Testis (tissue), 5 donors: ENCODE measurements at places on chromosomes 12 and 14. TPM values are rescaled to one million over a fixed set of nuclear protein-coding genes. Genes with fewer than 3 reads are reported as not detected.

The SERPINA5 gene
- 1,154 TPM for total RNA-seq

DNA sequence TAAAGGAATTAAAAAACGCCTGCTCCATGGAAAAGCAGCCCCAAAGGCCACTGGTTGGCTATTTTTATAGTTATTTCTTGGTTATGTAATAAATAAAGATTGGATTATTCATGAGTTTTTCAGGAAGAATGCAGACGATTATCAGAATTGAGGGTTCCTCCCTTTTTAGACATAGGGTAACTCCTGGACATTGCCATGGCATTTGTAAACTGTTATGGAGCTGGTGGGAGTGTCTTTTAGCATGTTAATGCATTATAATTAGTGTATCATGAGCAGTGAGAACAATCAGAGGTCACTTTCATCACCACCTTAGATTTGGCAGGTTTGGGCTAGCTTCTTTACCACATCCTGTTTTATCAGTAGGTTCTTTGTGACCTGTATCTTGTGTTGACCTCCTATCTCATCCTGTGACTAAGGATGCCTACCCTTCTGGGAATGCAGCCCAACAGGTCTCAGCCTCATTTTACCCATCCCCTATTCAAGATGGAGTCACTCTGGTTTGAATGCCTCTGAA lies 728.7 kb downstream of the GALC start:
- H3K36me3 ChIP-seq, result no peaks in the 10 kb centered on the region
- no peaks in the 10 kb centered on the region for H3K27me3 ChIP-seq
- DNase-seq, result no peak
- H3K4me1 ChIP-seq, result no peaks in the 10 kb centered on the region
- H3K4me3 ChIP-seq, result no peak overlapping the region
- H3K27ac ChIP-seq, result no peak overlapping the region

The LGMN gene
- 102 TPM for total RNA-seq

The SLC8A3 gene
- total RNA-seq, result 0.39 TPM

The BBOF1 gene
- 25.1 TPM for total RNA-seq

GRCh38 chr14:59690426-59690825 lies 113.8 kb upstream of the CCDC175 start:
- H3K4me1 ChIP-seq, result peaks cover 7% of the 10 kb centered on the region
- no peaks in the 10 kb centered on the region for H3K36me3 ChIP-seq
- peak overlapping the region; percentile 6 for H3K27ac ChIP-seq
- DNase-seq, result no peak
- no peaks in the 10 kb centered on the region for H3K27me3 ChIP-seq
- no peak overlapping the region for H3K4me3 ChIP-seq

DNA sequence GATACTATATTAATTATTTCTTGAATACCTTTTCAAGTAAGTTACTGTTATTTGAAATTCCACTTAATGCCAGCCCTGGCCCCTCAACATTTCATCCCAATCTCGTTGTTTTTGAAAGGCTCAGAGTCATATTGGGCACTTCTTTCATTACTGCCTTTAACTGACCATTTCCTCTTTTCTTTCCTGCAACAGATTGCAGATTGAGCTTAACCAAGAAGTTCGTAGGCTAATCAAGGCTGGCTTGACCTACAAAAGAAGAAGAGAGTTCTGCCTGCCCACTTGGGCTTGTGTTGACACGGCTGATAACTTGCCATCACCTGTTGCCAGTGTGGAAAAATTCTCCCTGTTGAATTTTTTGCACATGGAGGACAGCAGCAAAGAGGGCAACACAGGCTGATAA lies 91.0 kb downstream of the FLRT2 start:
- H3K4me3 ChIP-seq, result no peak overlapping the region
- H3K27ac ChIP-seq, result no peak overlapping the region
- no peaks in the 10 kb centered on the region for H3K27me3 ChIP-seq
- H3K36me3 ChIP-seq, result no peaks in the 10 kb centered on the region
- no peak for DNase-seq

GRCh38 chr14:90602088-90602687 lies 205.4 kb downstream of the CALM1 start:
- H3K36me3 ChIP-seq, result no peaks in the 10 kb centered on the region
- H3K4me1 ChIP-seq, result no peaks in the 10 kb centered on the region
- no peak overlapping the region for H3K27ac ChIP-seq
- no peak overlapping the region for H3K4me3 ChIP-seq

GRCh38 chr14:100341301-100342031 lies 18.3 kb downstream of the SLC25A47 start:
- no peak overlapping the region for H3K4me3 ChIP-seq
- H3K36me3 ChIP-seq, result no peaks in the 10 kb centered on the region
- H3K4me1 ChIP-seq, result no peaks in the 10 kb centered on the region
- H3K27ac ChIP-seq, result no peak overlapping the region
- no peaks in the 10 kb centered on the region for H3K27me3 ChIP-seq

- H3K27me3 ChIP-seq, result no peaks in the 10 kb centered on the region
- H3K27ac ChIP-seq, result peak overlapping the region; percentile 36
- H3K36me3 ChIP-seq, result no peaks in the 10 kb centered on the region
- H3K4me3 ChIP-seq, result no peak overlapping the region
Observed at GRCh38 chr12:15152868-15153267, 68.3 kb downstream of the RERG start.

- no peaks in the 10 kb centered on the region for H3K36me3 ChIP-seq
- no peak overlapping the region for H3K27ac ChIP-seq
- DNase-seq, result no peak
Observed at GRCh38 chr12:64061868-64062375, 160.2 kb downstream of the KICS2 start.

The COCH gene
- 2.2 TPM for total RNA-seq

The MIPOL1 gene
- 38.8 TPM for total RNA-seq

The P2RX4 gene
- total RNA-seq, result 36.0 TPM

DNA sequence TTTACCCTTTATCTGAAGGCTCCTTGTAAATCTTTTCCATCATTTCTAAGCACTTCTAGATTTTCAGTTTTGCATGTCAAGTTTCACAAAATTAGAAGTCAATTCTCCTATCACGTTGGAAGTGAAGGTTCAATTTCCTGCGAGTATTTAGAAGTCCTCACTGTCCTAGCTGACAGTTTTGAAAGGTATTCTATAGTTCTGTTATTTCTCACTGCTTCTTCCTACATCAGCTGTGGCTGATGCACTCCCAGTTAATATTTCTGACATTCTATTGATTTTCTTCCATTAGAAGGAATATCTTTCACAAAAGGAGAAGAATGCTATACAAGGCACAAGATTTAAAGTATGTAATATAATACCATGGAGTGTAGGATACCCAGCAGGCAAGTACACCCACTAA lies 15.8 kb upstream of the TMCC3 start:
- no peaks in the 10 kb centered on the region for H3K4me1 ChIP-seq
- no peak for DNase-seq
- no peak overlapping the region for H3K27ac ChIP-seq
- H3K36me3 ChIP-seq, result no peaks in the 10 kb centered on the region
- H3K4me3 ChIP-seq, result no peak overlapping the region

- no peaks in the 10 kb centered on the region for H3K36me3 ChIP-seq
- H3K4me1 ChIP-seq, result no peaks in the 10 kb centered on the region
- peak; percentile 41 for DNase-seq
Observed at GRCh38 chr12:92593734-92594402, 108.9 kb upstream of the PLEKHG7 start.

DNA sequence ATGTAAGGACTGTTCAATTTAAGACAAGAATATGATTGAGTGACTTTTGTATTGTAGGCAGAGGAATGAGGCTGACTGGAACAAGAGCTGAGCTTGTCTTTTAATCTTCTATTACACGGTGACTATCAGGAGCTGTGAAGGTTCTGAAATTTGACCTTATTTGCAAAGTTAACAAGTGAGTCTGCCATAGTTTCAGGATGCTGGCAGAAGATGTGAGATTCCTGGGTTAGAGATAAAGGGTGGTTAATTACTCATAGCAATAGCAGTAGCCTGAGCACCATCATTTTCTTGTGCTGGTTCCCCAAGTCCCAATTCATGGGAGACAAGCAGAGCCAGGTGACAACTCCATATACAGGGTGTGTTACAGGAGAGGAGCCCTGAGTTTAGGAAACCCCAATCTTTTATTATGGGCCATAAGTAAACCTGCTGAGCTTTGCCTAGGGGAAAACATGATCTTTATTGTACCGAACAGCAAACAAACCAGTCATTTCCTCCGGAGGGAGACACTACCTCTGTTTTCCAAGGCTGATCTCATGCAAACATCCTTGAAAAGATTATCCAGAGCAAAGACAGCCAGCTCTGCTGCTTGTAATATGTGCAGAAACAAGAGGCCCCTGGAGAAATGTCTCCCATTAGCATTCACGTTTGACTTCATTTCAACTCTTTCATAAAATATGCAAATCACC lies 51.7 kb upstream of the DDX11 start:
- H3K27me3 ChIP-seq, result no peaks in the 10 kb centered on the region
- no peak overlapping the region for H3K4me3 ChIP-seq
- H3K27ac ChIP-seq, result no peak overlapping the region

- no peak overlapping the region for H3K27ac ChIP-seq
- no peak for DNase-seq
- H3K27me3 ChIP-seq, result no peaks in the 10 kb centered on the region
- H3K36me3 ChIP-seq, result no peaks in the 10 kb centered on the region
Observed at GRCh38 chr12:26150736-26151450, 26.1 kb upstream of the BHLHE41 start.

The P3H3 gene
- 13.1 TPM for total RNA-seq
